ENCODE measurements at places on chromosomes 5 and 9. TPM values are rescaled to one million over a fixed set of nuclear protein-coding genes. Genes with fewer than 3 reads are reported as not detected.

- no peak for DNase-seq
These were observed 14.6 kb downstream of the NDUFA8 start for GRCh38 chr9:122144836-122145591.

DNA sequence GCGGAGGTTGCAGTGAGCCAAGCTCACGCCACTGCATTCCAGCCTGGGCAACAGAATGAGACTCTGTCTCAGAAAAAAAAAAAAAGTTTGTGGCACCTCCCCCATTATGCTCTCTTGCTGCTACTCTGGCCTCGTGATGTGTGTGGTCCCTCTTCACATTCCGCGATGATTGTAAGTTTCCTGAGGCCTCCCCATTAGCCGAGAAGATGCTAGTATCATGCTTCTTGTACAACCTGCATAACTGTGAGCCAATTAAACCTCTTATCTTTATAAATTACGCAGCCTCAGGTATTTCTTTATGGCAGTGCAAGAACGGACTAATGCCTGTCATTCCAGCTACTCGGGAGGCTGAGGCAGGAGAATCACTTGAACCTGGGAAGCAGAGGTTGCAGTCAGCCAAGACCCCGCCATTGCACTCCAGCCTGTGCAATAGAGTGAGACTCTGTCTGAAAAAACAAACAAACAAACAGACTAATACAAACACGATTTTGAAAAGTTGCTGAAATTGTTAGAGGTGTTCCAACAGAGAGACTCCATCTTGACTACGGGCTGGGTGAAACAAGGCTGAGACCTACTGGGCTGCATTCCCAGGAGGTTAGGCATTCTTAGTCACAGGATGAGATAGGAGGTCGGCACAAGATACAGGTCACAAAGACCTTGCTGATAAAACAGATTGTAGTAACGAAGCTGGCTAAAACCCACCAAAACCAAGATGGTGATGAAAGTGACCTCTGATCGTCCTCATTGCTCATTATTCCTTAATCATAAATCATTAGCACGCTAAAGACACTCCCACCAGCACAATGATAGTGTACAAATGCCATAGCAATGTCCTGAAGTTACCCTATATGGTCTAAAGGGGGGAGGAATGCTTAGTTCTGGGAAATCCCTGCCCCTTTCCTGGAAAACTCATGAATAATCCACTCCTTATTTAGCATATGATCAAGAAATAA lies 8.3 kb upstream of the AFF4 start:
- DNase-seq, result no peak

- no peak for DNase-seq
These were observed 57.7 kb upstream of the MEF2C start for GRCh38 chr5:88940713-88941112.

DNA sequence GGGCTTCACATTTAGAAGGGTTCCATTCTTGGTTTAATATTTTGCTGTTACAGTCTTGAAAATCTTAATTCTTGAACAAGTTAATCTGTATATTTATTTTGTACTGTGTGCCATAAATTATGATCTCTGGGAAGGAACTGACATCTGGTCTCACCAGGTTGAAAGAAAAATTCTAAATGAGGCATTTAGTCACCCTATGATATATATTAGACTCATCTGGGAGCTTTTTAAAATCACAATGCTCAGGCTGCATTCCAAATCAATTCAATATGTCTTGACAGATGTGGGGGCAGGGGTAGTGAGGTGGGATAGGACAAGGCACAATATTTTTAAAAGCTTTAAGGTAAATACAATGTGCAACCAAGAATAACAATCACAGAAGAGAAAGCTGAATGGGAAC lies 569.2 kb downstream of the PRR16 start:
- DNase-seq, result no peak

SLC34A3 gene
- total RNA-seq, result not detected
